ENCODE measurements at places on chromosomes 4 and X.

GRCh38 chr4:76930685-76931084 lies 18.9 kb upstream of the SEPTIN11 start:
- DNase-seq = no peak

DNA sequence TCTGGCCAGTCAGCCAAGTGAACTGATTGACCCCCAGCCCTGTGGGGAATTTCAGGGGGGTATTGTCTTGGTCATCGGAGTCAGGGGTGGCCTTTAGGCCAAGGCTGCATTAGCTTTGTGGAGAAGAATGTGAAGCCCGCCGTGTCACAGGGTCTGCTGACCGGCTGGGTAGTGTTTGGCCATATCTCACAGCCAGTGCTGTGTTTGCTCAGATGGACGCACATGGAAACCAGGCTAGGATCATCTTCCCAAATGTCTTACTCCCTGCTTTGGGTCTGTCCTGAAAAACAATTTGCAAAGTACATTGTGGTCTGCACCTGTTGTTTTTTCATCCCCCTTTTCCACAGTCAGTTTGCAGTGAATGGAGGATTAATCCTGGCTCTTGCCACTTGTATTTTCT lies 13.0 kb downstream of the TMEM164 start:
- no peak for DNase-seq

DNA sequence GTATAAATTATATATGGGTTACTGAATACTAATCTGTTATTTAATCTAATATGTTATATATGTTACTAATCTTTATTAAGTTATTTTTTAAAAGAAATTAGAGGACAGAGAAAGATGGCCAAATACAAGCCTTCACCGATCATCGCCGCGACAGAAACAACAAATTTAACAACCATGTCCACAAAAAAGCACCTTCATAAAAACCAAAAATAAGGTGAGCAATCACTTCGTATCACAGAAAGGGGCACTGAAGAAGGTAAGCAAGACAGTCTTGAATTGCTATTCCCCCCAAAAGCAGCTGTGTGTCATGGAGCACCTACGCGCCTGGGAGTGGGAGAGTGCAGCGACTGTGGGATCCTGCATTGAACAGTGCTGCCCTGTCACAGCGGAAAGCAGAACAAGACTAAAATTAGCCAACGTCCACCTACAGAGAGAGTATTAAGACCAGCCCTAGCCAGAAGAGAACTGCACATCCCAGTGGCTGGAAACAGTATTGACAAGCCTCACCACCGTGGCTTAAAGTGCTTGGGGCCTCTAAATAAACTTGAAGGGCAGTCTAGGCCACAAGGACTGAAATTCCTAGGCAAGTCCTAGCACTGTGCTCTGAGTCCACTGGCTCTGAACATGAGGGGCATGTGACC lies 38.5 kb downstream of the LRBA start:
- no peak for DNase-seq

DNA sequence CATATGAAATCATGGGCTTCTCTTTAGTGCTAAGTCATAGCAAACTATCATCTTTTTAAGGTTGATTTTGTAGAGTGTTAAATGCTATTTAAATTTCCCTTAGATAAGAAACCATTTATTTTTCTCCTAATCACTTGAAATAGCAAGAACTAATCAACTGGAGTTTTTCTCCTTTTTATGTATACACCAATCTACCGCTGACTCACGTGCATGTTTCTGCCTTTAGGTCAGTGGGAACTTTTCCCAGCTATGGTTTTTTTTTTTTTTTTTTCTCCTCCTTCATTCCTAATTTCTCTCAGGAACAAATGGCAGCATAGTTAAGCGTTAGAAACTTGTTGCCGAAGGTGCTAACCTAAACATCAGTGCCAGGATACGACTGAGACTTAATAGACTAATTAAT lies 176.4 kb downstream of the BMPR1B start:
- no peak for DNase-seq

DNA sequence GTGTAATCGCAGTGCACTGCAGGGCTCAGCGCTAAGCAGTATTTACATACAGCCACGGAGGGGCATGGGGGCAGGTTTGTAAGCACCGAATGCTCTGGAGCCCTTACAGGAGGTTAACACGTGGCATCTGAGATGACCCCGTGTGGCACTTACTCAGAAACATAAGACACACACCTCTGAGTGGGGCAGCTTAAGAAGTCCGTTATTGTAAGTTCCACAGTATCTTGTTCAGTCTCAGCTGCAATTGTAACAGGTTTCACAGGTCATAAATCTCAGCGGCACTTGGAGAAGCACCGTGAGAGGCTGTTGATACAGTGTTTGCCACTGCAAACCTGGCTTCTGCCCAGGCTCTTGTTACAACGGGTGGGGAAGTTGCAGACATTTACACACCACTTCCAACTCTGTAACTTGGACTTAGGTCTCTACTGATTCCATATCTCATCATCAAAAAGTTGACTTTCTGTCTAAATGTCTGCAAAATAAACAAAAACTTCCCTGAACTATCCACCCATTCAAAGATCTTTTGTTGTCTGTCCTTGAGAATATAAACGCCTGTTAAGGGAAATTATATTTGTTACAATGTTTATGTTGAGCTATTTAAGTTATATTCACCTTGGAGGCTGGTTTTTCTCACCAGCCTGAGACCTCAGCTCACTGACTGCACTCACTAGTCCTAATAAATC lies 10.3 kb downstream of the CPLX1 start:
- no peak for DNase-seq

All from GM04503 (cell line).